ENCODE measurements at places on chromosomes 5 and 9.

GRCh38 chr9:119509291-119509905 lies 140.2 kb upstream of the BRINP1 start:
- no peak for DNase-seq
- H3K4me1 ChIP-seq, result no peaks in the 10 kb centered on the region
- H3K4me3 ChIP-seq, result no peak overlapping the region
- H3K27ac ChIP-seq, result no peak overlapping the region

DNA sequence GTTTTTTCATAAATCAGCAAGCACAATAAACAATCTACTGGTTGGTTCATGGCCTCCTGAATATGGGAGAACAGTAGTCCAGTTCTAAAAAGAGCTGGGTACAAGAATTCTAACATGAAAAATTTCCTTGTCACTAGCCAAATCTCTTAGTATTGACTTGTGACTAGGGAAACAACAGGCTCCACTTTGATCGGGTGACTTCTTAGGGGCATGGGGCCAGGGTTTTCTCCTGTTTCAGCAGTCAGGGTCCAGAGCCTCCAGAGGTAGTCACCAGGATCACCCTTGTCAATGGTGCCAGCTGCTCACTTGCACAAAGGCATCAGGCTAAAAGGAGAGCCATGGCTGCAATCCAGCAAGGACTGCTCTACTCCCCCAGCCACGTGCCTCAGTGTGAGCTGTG lies 38.1 kb downstream of the LPAR1 start:
- H3K27me3 ChIP-seq, result no peaks in the 10 kb centered on the region
- no peak overlapping the region for H3K4me3 ChIP-seq
- no peak for DNase-seq

GRCh38 chr9:82673201-82673600 lies 389.7 kb downstream of the RASEF start:
- H3K27me3 ChIP-seq, result no peaks in the 10 kb centered on the region
- DNase-seq, result no peak
- H3K4me1 ChIP-seq, result no peaks in the 10 kb centered on the region
- no peak overlapping the region for H3K27ac ChIP-seq
- H3K36me3 ChIP-seq, result no peaks in the 10 kb centered on the region
- H3K4me3 ChIP-seq, result no peak overlapping the region

- DNase-seq, result no peak
- H3K4me3 ChIP-seq, result no peak overlapping the region
- no peaks in the 10 kb centered on the region for H3K4me1 ChIP-seq
- no peaks in the 10 kb centered on the region for H3K27me3 ChIP-seq
Measured at GRCh38 chr5:33994845-33995244, 10.4 kb upstream of the SLC45A2 start.

DNA sequence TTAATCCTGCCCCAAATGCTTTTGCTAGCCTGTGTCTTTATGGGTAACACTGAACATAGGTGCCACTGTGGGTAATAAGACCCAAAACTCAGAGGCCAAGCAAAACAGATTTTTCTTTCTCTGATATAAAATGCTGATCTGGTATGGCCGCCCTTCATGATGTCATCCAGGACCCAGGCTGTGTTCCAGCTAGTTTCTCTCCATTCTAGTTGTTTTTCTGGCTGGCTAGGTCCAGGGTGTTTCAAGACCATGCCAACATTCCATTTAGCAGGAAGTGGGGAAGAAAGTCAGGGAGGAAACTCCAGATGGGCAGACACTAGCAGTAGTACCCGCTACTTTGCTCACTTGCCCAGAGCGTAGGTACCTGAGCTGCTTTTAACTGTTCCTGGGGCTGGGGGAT lies 183.9 kb upstream of the OTULINL start:
- DNase-seq, result no peak
- H3K27me3 ChIP-seq, result peaks cover 5% of the 10 kb centered on the region
- H3K4me1 ChIP-seq, result no peaks in the 10 kb centered on the region
- H3K4me3 ChIP-seq, result no peak overlapping the region
- H3K27ac ChIP-seq, result no peak overlapping the region

GRCh38 chr9:137299938-137300337 lies 2.1 kb downstream of the NRARP start:
- H3K27ac ChIP-seq, result no peak overlapping the region
- H3K4me3 ChIP-seq, result no peak overlapping the region
- H3K4me1 ChIP-seq, result peaks cover 50% of the 10 kb centered on the region

GRCh38 chr5:158234323-158235158 lies 375.6 kb upstream of the CLINT1 start:
- H3K36me3 ChIP-seq, result no peaks in the 10 kb centered on the region
- DNase-seq, result no peak
- H3K27ac ChIP-seq, result no peak overlapping the region
- H3K4me3 ChIP-seq, result no peak overlapping the region
- no peaks in the 10 kb centered on the region for H3K27me3 ChIP-seq
- no peaks in the 10 kb centered on the region for H3K4me1 ChIP-seq

DNA sequence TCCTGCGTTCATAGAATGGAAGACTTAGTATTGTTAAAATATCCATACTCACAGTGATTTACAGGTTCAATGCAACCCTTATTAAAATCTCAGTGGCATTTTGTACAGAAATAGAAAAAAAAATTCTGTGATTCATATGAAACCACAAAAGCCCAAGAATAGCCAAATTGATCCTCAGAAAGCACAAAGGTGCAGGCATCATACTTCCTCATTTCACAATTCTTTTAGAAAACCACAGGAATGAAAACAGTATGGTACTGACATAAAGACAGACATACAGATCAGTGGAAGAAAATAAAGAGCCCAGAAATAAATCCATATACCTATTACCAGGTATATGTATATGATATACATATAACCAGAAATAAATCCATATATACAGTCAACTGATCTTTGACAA lies 86.8 kb upstream of the MEGF10 start:
- no peak overlapping the region for H3K4me3 ChIP-seq
- H3K36me3 ChIP-seq, result no peaks in the 10 kb centered on the region
- no peak overlapping the region for H3K27ac ChIP-seq
- H3K4me1 ChIP-seq, result no peaks in the 10 kb centered on the region

- DNase-seq, result no peak
- H3K27ac ChIP-seq, result no peak overlapping the region
- no peak overlapping the region for H3K4me3 ChIP-seq
Measured at GRCh38 chr5:142360607-142361120, 35.8 kb upstream of the SPRY4 start.

DNA sequence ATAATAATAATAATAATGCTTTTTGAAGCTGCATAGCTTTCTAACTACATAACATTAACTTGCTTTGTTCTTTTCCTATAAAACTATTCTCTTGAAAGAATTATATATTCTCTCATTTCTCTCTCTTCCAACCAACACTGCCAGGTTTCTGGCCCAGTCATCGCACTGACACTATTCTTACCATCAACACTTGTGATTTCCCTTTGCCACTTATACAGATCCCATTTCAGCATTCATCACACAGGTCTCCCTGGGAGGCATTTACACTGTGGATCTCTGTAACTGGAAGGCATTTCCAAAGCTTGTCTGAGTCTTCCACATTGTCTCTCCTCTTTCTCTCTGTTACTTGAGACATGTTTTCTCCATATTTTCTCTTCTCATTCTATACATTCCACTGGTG lies 777.8 kb upstream of the ACO1 start:
- H3K4me3 ChIP-seq, result no peak overlapping the region
- DNase-seq, result no peak
- no peak overlapping the region for H3K27ac ChIP-seq
- H3K4me1 ChIP-seq, result no peaks in the 10 kb centered on the region
- no peaks in the 10 kb centered on the region for H3K36me3 ChIP-seq
- no peaks in the 10 kb centered on the region for H3K27me3 ChIP-seq

DNA sequence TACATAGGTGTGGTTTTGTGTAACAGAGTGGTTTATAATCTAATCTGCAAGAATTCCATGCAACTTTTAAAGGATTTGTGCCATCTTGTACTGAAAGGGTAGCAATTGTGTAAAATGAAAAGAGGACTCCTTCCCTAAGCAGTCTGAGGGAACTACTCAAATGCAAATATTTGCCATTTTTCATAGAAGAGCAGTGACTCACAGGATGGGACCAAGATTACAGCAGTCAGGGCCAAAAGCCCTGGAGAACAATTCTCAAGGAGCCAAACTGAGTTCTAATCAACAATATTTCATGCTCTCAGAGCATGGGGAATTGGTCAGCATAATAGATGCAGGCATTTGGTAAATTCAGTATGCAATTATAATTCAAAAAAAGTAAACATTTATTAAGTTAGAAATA lies 495.8 kb downstream of the CHSY3 start:
- no peaks in the 10 kb centered on the region for H3K36me3 ChIP-seq
- H3K4me1 ChIP-seq, result no peaks in the 10 kb centered on the region
- H3K27me3 ChIP-seq, result no peaks in the 10 kb centered on the region
- H3K27ac ChIP-seq, result no peak overlapping the region
- H3K4me3 ChIP-seq, result no peak overlapping the region

All from T-cell (primary cell).